NAMALWA (cell line): ENCODE measurements at places on chromosomes 2 and 18.

DNA sequence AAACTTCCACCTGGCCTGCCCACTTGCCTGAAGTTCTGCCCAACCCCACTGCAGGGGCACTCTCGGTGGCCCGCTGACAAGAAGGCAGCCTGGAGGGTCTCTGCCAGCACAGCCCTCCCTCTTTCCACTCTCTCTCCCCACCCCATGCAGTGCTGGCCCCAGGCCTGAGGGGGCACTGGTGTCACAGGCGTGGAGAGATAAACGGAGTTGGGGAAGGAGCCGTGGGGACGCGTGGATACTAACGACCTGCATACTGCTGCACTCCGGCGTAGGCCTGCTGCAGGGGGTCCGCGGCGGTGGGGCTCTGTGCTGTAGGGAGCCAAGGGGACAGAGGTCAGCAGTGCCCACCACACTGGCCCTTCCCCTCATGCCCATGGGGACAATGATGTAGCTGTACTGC, 299.3 kb downstream of the CELF4 start:
- DNase-seq, result peak; percentile 16

- no peak for DNase-seq
Observed at GRCh38 chr2:166573391-166573790, 79.3 kb upstream of the SCN7A start.

GRCh38 chr2:40113997-40114396, 334.9 kb upstream of the THUMPD2 start:
- no peak for DNase-seq

DNA sequence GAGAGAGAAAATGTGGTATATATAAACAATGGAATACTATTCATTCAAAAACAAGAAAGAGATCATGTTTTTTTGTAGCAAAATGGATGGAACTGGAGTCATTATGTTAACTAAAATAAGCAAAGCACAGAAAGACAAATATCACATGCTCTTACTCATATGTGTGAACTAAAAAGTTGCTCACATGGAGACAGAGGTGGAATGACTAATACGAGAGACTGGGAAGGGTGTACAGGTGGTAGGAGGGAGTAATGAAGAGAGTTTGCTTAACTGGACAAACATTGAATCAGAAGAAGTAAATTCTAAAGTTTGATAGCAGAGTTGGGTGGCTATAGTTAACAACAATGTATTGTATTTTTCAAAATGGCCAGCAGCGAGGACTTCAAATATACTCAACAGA, 1080.7 kb upstream of the CHAC2 start:
- DNase-seq, result no peak

DNA sequence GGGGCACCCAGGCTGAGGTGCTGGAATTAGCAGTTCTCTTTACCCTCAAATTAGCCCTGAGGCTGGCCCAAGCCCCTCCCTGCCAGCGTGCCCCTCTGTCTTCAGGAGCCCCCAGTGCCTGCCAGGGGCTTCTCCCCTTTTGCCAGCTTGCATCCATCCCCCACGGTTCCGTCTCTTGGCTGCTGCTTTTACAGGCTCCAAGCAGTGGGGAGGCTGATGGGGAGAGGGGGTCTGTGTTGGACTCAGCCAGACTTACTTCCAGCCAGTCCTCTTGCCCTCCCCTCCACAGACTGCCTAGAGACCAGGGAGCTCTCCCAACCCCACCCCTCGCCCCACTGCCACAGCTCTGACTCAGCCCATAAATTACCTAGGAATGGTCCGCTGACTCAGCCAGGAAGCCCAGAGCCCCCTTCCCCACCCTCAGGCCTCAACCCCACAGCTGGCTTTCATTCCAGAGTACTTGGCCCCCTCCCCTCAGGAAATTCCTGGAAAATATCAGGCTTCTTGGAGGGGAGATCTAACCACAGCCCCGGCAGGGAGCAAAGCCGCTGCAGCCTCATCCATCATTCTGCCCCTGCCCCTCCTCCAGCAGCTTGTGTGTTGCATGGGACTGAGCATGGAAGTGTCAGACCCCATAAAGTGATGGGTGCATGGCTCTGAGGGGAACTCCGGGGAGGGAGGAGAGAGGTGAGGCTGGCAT, 184.6 kb downstream of the ZFP36L2 start:
- no peak for DNase-seq

GRCh38 chr2:231765496-231765929, 15.6 kb downstream of the PDE6D start:
- peak; percentile 13 for DNase-seq

DNA sequence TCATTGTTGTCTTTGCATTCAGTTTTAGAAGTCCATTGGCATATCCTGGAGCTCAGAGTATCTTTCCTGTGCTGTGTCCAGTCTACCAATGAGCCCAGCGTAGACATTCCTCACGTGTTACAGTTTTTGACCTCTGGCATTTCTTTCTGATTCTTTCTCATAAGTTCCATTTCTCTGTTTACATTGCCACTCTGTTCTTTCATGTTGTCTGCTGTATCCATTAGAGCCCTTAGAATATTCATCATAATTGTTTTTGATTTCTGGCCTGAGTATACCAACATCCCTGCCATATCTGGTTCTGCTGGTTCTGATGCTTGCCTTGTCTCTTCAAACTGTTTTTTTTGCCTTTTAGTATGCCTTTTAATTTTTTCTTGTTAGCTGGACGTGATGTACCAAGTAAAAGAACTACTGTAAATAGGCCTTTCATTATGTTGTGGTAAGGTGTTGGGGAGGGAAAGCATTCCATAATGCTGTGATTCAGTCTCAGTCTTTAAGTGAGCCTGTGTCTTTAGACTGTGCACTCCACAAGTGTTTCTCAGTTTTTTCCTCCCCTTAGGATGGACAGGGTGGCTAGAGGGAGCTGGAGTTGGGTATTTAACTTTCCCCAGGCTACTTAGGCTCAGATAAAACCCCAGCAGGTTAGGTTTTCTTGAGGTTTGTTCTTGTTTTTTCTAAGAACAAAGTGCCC, 35.6 kb downstream of the CEP192 start:
- DNase-seq, result no peak

GRCh38 chr2:85516653-85517389, 22.1 kb upstream of the MAT2A start:
- no peak for DNase-seq

DNA sequence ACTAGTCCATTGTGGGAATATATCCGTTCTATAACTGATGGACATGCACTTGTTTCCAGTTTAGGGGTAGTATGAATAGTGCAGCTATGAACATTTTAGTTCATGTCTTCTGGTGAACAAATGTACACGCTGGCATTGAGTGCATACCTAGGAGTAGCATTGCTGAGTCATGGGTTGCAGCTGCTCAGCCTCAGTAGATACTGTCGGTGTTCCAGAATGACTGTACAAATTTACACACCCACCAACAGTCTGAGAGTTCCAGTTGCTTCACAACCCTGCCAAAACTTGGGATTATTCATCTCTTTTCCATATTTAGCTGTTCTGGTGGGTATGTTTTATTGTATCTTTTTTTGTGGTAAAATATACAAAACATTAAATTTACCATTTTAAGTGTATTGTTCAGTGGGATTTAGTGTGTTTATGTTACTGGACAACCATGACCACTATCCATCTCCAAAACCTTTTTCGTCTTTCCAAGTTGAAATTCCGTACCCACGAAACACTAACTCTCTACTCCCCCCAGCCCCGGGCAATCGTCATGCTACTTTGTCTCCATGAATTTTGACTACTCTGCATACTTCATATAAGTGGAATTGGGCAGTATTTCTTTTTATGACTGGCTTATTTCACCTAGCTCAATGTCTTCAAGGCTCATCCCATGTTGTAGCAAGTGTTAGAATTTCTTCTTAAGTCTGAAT, 281.0 kb downstream of the PRKCE start:
- DNase-seq, result no peak

- no peak for DNase-seq
Observed at GRCh38 chr2:197464175-197464574, 10.8 kb downstream of the COQ10B start.

DNA sequence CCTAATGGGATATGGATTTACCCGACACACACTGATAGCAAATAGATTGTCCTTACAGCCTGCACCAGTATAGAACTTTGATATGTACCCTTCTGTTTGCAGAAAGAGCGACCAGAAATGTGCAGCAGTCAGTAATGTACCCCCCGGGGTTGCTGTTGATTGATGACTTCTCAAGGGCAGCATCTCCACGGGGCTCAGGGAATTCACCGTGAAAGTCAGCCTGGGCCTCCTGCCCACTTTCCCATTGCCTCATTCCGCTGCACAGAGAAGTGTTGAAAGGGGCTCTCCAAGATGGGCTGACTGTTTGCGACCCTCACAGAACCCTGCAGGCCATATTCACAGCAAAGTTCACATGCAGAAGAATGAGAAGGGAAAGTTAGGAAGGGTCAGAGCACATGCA, 241.3 kb downstream of the PRKCE start:
- no peak for DNase-seq

- DNase-seq, result no peak
Observed at GRCh38 chr2:199977984-199978415, 22.6 kb downstream of the MAIP1 start.

GRCh38 chr2:9802576-9802993, 40.7 kb upstream of the TAF1B start:
- DNase-seq, result no peak

DNA sequence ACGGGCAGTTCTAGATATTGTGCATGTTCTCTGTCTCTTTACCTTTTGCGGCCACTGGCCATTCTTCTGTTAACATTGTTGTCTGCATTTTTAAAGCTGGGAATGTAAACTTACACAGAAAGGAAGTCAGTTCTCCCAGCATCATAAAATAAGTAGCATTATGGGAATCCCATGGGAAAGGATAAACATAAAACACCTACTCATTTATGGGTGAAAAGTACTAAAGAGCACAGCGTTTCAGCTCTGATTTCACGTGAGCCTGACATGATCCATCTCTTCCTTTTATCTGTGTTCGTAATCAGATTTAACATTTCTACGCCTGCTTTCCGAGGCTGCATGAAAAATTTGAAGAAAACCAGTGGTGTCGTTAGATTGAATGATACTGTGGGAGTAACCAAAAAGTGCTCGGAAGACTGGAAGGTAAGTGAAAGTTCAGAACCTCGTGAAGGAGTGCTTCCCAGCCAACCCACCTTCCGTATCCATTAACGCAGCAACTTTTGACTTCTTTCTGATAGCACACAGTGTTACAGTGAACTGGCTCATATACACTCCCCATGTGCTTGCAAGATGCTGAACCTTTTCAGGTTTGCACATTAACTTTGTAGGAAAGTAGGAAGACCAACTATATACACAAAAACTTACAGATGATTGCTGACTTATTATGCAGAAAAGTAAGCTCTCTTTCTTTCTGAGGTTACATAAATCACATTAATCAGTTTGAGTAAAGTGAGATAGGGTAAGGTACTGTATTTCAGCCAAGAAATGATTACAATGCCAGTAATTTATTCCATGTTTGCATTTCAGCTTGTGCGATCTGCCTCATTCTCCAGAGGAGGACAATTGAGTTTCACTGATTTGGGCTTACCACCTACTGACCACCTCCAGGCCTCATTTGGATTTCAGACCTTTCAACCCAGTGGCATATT, 86.5 kb upstream of the TTC39C start:
- no peak for DNase-seq
